Hepatocyte (in vitro differentiated cells): ENCODE measurements at places on chromosomes 3 and 15. TPM values are rescaled to one million over a fixed set of nuclear protein-coding genes. Genes with fewer than 3 reads are reported as not detected.

The CCR5 gene
- 0.07 TPM in 1 of 2 replicates, not detected in the other for total RNA-seq

The ITIH1 gene
- total RNA-seq: 120 and 154 TPM in 2 replicates

The KNG1 gene
- total RNA-seq: 88.9 and 109 TPM in 2 replicates

The ALDH1L1 gene
- total RNA-seq: 15.9 and 25.0 TPM in 2 replicates

The ZNF620 gene
- total RNA-seq: 4.4 and 5.4 TPM in 2 replicates

The CCDC13 gene
- 0.63 TPM in 1 of 2 replicates, not detected in the other for total RNA-seq

The AGBL1 gene
- 0.12 TPM in 1 of 2 replicates, not detected in the other for total RNA-seq

The REC114 gene
- total RNA-seq: not detected in 2 replicates

The MRPL47 gene
- 38.3 and 46.7 TPM in 2 replicates for total RNA-seq

The ZIC1 gene
- 0.10 TPM in 1 of 2 replicates, not detected in the other for total RNA-seq

The ZBTB47 gene
- 12.3 and 14.2 TPM in 2 replicates for total RNA-seq

- no peak for DNase-seq
Observed at GRCh38 chr15:41799488-41799805, 25.2 kb downstream of the MAPKBP1 start.

DNA sequence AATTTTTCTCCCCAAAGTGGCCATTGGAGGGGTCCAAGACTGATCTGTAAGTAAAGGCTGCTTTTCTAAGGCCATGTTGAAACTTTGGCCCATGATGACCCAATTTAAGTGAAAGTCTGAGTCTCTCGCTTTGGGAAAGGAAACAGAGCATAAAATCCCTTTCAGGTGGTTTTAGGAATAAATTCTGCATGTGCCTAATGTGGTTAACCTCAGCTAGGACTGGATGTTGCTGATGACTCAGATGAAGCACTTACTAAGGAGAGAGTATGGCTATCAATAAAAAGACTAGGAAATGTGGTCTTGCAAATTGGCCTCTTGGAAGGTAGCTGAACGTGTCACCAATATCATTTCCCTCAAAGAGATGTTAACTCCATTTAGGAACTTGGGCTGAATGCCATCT lies 458.5 kb downstream of the AGBL1 start:
- no peak for DNase-seq

GRCh38 chr3:40876496-40876895 lies 322.8 kb upstream of the CTNNB1 start:
- no peak for DNase-seq

- peak; percentile 18 for DNase-seq
Observed at GRCh38 chr3:72629191-72629631, 219.0 kb downstream of the SHQ1 start.

DNA sequence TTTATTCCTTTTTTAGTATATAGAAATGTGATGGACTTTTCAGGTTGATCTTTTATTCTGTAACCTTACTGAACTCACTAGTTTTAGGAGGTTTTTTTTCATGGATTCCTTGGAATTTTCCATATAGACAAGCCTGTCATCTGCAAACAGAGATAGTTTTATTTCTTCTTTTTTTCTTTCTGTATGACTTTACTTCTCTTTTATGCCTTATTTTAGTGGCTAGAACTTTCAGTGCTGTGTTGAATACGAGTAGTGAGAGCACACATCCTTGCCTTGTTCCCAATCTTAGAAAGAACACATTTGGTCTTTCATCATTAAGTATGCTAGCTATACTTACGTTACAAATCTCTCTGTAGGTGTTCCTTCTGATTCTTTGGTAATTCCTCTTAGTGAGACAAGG lies 336.5 kb downstream of the PTPRG start:
- DNase-seq: no peak

GRCh38 chr3:5143464-5143863 lies 21.4 kb downstream of the ARL8B start:
- DNase-seq: no peak

DNA sequence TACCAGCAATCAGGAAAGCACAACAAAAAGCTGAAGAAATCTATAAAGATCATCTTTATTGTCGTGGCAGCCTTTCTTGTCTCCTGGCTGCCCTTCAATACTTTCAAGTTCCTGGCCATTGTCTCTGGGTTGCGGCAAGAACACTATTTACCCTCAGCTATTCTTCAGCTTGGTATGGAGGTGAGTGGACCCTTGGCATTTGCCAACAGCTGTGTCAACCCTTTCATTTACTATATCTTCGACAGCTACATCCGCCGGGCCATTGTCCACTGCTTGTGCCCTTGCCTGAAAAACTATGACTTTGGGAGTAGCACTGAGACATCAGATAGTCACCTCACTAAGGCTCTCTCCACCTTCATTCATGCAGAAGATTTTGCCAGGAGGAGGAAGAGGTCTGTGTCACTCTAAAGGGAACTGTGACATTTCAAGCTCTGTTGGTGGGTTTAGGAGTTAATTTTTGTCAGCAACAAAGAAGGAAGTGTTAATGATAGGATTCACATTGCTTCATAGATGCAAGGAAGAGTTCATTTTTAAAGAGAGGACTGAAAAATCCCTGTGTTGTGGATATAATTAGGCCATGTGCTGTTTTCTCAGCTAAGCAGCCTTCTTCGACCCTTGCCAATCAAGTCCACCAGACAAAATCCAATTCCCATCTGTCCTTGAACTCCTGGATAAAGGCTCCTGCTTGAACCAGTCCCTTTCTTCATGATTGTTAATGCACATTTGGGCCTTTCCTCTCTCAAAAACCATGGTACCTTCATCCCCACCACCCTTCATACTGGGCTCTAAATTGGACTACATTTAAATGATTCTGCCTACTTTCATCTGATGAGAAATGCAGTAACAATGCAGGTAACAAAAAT lies 1.2 kb downstream of the GPR15 start:
- no peak for DNase-seq

GRCh38 chr3:35718921-35719320 lies 79.6 kb downstream of the ARPP21 start:
- DNase-seq: no peak

- DNase-seq: no peak
Observed at GRCh38 chr15:79881254-79881653, 15.6 kb downstream of the MTHFS start.

- DNase-seq: peak; percentile 27
Observed at GRCh38 chr15:43930079-43930478, 103.3 kb downstream of the WDR76 start.

GRCh38 chr3:38404286-38404685 lies 49.4 kb upstream of the ACVR2B start:
- DNase-seq: peak; percentile 35

DNA sequence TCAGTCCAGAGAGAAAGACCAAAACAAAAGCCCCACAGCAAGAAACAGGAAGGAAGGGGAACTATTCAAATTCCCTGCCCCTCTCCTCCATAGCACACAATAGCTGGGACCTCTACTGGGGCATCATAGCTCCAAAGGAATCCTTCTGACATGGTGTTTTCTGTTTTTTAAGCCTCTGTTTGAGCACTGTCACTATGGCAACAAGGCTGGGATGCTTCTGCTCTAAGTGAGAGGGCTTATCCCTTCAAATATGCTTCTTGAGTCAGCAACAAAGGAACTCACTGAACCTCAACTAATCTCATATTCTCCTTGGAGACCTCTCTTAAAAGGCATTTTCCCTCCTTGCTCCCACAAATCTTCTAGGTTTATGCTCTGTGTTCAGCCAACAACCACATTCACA lies 40.5 kb downstream of the MYLK start:
- DNase-seq: no peak

- DNase-seq: no peak
Observed at GRCh38 chr15:91142106-91142744, 42.2 kb downstream of the SV2B start.

DNA sequence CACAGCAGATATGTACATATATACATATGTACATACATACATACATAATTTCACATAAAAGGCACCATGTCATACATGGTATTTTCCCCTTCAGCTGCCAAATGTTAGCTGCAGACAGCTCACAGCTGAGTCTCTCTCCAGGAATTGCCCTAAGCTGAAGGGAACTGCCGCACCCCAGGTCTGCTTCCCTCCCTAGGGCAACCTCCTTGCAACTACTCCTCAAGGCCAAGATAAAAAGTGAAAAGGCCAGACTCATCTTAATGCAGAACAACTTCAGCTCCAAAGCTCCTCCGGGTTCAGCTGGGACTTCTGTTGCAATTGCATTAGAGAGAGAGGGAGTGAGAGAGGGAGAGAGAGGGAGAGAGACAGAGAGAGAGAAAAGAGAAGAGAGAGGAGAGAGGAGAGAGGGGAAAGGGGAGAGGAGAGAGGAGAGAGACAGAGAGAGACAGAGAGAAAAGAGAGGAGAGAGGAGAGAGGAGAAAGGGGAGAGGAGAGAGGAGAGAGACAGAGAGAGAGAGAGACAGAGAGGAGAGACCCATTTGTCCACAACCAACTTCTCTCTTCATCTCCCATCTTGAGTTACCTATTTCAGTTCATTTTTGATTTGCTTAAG lies 143.4 kb upstream of the HES1 start:
- no peak for DNase-seq

DNA sequence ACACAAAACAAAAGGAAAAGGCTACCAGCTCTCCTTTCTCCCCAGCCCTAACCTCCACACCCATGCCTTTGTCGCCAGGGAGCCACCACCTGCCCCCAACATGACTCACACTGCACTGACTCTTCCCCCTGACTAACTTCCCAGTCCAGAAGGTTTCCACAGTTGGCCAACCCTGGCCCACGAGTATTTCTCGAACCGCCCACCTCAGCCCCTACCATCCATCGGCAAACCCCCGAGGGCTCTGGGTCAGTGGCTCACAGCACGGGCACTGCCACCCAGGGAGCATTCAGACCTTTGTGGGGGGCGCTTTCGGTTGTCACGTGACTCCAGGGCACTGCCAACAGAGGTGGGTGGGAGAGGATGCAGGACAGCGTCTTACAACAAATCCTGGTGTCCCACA lies 152.3 kb downstream of the LRRC28 start:
- DNase-seq: no peak

- DNase-seq: no peak
Observed at GRCh38 chr3:8279886-8280550, 221.6 kb upstream of the LMCD1 start.

DNA sequence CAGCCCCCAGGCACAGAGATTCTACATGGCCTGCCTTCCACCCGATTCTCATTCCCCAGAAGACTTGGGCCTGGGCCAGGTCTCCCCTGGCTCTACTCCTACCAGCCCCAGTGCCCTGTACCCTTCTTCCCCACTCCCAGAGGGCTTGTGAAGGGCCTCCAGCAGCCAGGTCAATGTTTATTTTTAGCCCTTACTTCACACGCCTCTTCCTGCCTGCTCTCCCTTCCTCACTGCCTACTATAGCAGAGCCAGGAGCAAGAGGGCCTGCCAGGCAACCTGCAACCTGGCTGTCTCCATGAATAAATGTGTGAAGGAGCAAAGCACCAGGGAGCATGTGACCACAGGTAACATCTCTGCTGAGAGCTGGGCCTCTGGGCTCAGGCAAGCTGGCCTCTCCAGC lies 26.4 kb upstream of the APEH start:
- peak; percentile 40 for DNase-seq

DNA sequence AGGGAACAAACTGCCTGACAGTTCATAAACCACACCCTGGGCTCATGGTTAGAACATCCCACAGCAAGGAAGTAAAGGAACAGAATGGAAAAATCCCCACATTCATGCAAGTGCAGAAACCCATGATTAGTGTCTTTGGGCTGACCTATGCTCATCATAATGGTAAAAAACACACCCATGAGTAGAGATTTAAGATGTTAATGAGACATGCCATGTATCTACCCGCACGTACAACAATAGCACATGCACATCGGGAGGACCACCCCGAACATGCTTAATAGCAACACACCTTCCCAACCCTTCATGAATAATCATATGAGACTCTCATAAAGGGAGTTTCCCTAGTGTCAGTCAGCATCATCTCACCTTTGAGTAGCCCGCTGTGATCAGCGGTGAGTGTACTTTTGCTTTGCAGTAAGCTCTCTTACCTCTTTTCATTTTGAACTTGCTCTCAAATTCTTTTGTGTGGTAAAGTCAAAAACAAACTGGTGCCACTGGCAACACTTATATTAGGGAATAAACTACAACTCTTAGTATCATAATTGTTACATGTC lies 23.2 kb downstream of the ZBED2 start:
- no peak for DNase-seq

DNA sequence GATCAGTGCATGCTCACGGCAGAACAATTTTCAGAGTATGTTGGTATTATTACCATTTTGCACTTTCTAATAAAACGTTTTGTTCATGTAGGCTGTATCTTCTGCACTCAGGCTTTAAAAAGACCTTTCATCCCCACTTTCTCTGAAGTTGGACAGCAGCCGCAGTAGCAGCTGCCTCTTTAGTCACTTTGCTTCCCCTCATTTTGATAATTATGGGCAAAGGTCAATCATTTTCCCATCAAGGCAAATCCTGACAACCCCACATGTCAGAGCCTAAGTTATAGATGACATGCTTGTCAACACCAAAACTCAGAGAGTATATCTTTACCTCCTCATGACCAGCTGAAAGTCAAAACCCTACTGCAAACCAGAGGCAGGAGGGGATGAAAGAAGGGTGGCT lies 99.7 kb downstream of the ROBO2 start:
- no peak for DNase-seq

DNA sequence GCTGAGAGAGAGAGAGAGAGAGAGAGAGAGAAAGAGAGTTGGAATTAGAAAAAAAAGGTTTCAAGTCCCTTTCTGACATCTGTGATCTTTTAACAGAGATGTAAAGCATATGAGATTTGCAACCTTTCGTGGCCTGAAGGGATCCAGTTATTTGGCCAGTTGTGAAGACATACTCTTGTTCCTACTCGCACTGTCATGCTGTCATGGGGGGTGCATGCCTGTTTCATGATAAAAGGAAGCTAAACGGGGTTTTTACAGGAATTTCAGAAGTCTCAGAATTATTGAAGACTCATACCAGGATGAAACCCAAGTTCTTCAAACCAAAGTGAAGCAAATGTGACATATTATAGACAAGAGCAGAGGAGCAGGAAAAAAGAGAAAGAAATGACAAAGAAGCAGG lies 342.0 kb downstream of the RORA start:
- DNase-seq: no peak

GRCh38 chr3:60363817-60364216 lies 887.4 kb downstream of the FHIT start:
- no peak for DNase-seq

GRCh38 chr3:52534281-52535183 lies 875 bp upstream of the NT5DC2 start:
- DNase-seq: peak; percentile 55

- no peak for DNase-seq
Observed at GRCh38 chr15:61182946-61183345, 46.2 kb downstream of the RORA start.

DNA sequence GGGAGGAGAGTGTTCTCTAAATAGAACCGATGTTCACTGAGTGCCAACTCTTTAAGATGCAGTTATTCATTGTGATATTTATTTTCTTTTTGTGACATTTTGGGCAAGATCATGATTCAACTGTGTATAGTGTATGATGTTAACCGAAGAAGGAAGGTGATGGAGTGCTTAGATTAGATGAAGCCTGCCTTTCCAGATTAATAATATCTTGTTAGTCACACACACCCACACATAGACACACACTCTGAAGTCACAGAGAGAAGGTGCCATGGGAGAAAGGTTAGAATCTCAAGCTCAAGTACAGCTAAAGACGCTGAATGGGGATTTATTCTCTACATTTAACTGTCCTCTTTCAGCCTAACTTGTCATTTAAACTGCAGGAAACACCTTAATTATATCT lies 77.0 kb downstream of the SLC9A9 start:
- no peak for DNase-seq

GRCh38 chr15:79923079-79923514 lies 26.3 kb upstream of the MTHFS start:
- DNase-seq: peak; percentile 89
